ENCODE measurements at places on chromosomes 3 and 15.

DNA sequence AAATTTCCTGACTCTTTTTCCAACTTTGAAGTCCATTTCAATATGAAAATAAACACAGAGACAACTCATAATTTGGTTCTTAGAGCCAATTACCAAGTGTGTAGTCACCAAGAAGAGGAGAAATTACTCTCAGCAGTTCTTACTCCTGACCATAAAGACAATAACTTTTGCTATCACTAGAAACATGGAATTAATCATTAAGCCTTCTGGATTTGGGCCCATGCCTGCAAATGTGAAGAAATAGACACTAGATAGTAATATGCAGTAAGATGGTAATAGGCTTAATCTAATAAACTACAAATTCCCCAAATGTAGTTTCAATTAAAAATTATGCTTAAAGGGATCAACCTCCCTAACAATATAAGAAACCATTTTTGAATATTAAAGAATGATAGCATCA lies 185.1 kb upstream of the AGTR1 start:
- DNase-seq: no peak

DNA sequence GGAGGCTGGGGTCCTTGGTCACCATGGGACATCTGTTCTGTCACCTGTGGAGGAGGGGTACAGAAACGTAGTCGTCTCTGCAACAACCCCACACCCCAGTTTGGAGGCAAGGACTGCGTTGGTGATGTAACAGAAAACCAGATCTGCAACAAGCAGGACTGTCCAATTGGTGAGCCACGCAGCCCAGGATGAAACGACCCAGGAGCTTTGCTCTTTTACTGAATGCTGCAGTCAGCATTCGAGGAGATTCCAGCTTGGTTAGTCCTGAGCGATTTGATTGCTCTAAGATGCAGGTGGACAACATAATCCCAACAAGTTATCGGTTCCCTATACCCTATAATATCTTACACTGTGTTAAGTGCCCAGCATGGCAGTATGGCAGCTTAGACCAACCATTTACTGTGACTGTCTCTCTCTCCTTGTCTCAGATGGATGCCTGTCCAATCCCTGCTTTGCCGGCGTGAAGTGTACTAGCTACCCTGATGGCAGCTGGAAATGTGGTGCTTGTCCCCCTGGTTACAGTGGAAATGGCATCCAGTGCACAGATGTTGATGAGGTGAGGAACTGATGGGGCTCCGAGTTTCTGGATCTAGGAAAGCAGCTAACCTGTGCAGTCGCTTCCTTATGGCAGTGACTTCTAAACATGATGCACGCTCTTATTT lies 7.8 kb downstream of the THBS1 start:
- DNase-seq: no peak

GRCh38 chr3:38268087-38268486 lies 2.5 kb downstream of the SLC22A13 start:
- no peak for DNase-seq

GRCh38 chr3:133211449-133211848 lies 173.3 kb downstream of the TMEM108 start:
- DNase-seq: no peak

- DNase-seq: no peak
These were observed 62.1 kb upstream of the SLC6A11 start for GRCh38 chr3:10753964-10754363.

DNA sequence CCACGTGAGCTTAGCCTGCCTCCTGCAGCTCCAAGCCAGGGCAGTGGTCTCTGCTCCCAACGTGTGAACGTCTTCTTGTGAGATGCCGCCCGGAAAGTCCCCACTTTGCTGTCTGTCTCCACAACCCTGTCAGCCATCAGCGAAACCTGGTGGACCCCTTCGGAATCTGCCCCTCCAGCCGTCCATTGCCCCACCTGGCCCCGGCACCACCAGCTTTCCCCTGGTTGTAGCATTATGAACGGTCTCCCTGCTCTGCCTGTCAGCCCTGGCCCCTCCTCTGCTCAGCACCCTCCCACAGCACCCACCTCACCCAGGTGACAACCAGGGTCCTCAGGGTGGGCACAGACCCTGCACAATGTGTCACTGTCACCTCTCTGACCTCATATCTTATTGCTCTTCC lies 71.1 kb downstream of the HMCES start:
- no peak for DNase-seq
